Ammon's horn (tissue), 1 donor: ENCODE measurements at places on chromosomes 3 and 15.

- no peak for DNase-seq
Measured at GRCh38 chr3:144312702-144313101, 341.1 kb downstream of the DIPK2A start.

DNA sequence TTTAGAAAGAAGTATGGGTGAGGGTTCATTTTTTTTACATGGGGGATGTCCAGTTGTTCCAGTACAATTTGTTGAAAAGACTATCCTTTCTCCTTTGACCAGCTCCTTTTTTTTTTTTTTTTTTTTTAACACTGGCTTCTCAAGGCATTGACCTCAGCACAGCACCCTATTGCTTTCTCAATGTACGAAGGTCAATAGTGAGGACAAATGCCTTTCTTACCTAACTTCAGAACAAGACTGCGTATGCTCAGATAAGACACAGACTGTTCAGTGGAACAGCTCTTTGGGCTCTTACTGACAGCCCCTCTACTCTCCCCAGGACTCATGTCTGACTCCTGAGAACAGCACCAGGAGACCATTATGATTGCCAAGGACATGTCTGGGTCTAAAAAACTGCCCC, 10.4 kb upstream of the CILP start:
- no peak for DNase-seq

DNA sequence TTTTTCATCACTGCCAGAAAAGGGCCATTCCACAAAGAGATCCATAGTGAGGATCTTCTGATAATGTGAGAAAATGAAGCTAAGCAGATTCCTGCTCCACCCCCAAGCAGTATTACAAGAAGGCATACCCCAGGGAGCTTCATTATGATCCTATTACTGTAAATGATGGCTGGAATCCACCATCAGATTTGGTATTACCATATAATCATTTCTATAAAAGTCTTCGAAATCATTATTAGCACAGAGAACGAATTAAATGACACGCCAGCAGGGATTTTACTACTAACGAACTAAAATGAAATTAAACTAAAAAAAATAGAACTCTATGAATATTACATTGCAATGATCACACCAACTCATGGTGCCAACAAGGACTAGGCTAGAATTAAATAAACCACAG, 24.4 kb downstream of the TRIM42 start:
- no peak for DNase-seq

DNA sequence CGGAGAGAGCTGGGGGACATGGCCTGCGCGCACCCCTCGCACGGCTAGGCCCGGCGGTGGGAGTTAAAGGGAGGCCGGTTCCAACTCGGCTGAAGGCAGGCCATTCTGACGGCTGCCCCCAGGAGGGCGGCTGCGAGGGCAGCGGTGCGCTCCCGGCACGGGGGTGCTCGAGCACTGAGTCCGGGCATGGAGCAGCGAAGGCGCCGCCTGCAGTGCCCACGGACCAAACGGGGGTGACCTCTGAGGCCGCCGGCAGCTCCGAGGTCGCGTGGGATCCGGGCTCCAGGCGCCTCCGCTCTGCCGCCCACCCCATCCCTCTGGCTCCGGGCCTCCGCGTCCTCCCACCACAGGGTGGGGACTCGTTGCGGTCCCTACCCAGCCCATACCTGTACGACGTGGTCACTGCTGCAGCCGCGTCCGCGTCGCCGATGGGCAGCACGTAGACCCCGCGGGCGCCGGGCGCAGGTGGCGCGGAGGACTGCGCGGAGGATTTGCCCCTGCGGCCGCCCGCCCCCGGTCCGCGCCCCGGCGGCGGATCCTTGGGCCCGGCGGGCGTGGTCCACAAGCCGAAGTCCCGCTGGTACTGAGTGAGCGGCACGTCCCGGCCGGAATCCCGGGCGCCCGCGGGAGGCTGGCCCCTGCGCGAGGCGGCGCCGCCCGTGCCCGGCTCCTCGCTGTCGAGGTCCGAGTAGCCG, 469 bp downstream of the MAP6D1 start:
- no peak for DNase-seq

- DNase-seq: peak; percentile 92
Measured at GRCh38 chr15:74433592-74434262, at the start of gene SEMA7A. TSS of gene SEMA7A (minus strand) at chr15:74433958. CDS start at chr15:74433918, 40 bp downstream.

- DNase-seq: no peak
Measured at GRCh38 chr3:117263270-117263669, 553.7 kb downstream of the TUSC7 start.

- DNase-seq: no peak
Measured at GRCh38 chr3:24765399-24765798, 270.7 kb upstream of the THRB start.

GRCh38 chr3:105938101-105938500, 69.3 kb upstream of the CBLB start:
- DNase-seq: peak; percentile 24

DNA sequence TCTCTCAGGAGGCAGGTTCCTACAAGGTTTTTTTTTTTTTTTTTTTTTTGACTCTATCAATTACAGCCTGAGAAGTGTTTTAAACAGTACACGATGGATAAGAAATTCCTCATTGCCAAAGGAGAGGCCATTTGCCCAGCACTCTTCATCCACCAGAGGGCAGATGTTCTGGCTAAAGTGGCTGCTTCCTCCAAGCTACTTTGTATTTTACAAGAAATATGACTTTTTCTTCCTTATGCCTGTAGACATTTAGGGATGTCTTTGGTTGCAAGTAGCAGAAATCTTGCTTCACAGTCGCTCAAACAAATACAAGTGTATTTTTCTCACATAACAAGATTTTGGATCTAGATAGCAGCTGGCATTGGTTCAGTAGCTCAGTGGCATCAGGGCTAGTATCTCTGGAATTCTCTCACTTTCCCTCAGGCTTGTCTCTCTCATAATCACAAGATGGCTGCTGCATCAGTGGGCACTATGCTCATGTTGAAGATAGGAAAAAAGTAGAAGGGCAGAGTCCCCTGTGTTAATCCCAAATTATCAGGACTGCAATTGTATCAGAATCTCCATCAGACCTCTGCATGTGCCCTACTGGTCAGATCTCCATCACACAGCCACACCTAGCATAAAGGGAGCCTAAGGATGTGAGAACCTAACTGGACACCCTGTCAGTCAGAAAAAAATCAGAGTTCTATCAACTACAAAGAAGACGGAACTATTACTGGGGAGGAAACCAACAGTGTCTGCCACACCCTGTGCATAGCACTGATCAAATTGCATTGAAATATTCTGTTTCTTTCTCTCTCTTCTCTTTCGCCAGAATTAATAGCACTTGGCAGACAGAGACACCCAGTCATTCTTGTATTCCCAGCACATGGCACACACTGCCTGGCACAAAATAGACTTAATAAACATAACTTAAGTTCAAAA, 138.9 kb upstream of the COL8A1 start:
- peak; percentile 35 for DNase-seq

DNA sequence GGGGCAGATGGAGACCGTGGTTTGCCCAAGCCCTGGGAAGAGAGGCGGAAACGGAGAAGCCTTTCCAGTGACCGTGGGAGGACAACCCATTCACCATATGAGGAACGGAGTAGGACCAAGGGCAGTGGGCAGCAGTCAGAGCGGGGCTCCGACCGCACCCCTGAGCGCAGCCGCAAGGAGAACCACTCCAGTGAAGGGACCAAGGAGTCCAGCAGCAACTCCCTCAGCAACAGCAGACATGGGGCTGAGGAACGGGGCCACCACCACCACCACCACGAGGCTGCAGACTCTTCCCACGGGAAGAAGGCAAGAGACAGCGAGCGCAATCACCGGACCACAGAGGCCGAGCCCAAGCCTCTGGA, 2.0 kb downstream of the RBM15B start:
- DNase-seq: no peak
